ENCODE measurements at places on chromosomes 3 and 15.

DNA sequence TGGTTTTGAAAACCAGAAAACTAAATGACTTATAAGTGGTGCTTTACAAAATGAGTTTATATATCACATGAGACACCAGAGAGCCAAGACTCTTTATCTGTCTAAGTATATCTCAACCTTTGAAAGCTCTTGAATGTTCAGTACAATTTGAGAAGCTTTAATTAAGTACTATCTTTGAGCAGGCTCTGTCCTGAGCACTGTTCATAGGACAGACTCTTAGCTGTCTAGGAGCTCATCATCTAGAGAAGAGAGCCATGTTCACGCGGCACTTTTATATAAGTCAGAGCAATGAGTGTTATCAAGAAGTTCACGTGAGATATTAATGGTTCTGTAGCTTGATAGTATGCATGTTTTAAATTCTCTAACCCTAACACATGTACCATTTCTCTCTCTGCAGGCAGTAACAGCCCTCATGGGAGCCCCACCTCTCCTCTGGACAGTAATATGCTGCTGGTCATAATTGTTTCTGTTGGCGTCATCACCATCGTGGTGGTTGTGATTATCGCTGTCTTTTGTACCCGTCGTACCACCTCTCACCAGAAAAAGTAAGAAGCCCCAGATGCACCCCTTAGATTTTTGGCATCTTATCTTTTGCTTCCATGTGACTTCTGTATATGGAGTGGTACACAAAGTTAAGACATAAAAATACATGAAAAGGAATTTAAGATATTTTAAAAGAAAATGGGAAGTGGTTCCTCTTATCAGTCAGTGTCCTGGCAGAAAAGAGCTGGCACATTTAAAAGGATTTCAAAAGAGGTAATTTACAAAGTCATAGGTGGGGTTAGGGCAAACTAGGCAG, 86.0 kb downstream of the HCN4 start:
- no peak for DNase-seq

- peak; percentile 81 for DNase-seq
Observed at GRCh38 chr3:11300970-11301369, 28.8 kb downstream of the ATG7 start.

DNA sequence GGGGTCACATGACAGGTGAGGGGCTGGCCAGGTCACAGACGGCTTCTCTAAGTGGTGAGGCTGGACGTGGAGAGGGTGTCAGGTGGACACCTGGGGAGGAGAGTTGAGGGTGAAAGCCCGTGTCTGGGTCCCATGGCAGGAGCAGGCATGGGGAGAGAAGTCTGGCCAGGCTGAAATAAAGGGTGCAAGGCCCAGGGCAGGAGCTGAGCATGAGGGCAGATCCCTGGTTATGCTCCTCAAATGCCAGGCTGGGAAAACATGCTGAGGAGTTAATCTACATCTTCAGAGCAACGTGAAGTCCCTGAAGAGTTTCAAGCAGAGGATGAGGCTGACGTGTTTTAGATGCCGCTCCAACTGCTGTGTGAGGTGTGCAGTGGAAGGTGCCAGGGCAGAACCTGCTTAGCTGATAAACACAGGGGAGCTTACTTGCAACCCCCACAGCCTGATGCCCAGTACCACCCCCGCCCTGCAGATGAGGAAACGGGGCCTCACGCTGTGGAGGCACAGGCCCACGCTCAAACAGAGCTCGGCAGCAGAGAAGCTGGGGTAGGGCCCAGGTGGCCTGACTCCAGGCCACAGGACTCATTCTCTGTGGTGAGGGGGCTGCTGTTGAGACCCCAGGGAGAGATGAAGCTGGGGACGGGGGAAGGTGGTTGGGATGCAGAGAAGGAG, 40.5 kb downstream of the HCN4 start:
- DNase-seq: no peak

- no peak for DNase-seq
Observed at GRCh38 chr15:94001255-94001801, 230.0 kb upstream of the MCTP2 start.
